ENCODE measurements at places on chromosomes 16 and 17.
A peak's percentile ranks its signal among the peaks of the same experiment; 100 is the strongest.

GRCh38 chr16:66859397-66860068 lies 15.3 kb downstream of the CA7 start:
- no peak for DNase-seq

- peak; percentile 44 for DNase-seq
Measured at GRCh38 chr17:63682441-63682840, 17.5 kb downstream of the LIMD2 start.

DNA sequence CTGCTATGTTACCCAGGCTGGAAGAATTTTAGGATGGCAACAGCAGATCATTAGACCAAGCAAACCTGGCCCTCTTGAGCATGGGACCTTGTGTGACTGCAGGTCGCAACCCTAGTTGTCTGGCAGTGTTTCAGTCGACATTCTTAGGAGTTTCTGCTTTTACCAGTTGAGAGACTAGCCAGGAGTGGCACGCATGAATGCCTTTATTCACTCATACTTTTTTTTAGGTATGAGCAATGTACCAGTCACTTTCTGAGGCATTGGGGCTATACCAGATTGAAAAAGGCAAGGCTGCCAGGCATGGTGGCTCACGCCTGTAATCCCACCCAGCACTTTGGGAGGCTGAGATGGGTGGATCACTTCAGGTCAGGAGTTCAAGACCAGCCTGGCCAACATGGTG lies 28.2 kb upstream of the HAS3 start:
- DNase-seq = no peak

DNA sequence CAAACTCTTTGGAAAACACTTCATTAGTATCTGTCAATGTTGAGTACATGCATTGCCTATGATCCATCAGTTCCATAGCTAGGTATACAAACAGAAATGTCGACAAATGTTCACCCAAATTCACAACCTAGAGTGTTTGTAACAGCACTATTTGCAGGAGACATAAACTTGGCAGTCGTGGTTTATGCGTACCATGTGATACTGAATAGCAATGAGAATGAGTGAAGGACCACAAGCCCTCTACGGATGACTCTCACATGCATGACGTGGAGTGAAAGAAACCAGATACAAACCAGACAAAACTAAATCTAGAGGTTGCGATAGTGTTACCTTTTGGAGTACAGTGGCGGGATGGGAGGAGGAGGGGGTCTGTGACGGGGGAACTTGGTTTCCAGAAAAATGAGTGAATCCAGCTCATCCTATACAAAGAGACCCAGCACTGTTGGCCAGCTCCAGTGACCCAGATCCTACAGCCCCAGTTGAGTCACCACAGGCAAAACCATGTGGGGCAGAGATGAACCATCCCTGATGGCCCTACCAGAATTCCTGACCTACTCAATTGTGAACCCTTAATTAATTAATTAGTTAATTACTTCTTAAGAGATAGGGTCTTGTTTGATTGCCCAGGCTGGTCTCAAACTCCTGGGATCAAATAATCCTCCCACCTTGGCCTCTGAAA lies 15.9 kb upstream of the ULK2 start:
- no peak for DNase-seq

- no peak for DNase-seq
Measured at GRCh38 chr16:49700251-49701064, 155.5 kb downstream of the ZNF423 start.

GRCh38 chr16:31868691-31869167 lies 4.9 kb upstream of the ZNF267 start:
- DNase-seq = peak; percentile 18

GRCh38 chr17:17375841-17376240 lies 72.7 kb downstream of the NT5M start:
- DNase-seq = no peak

- no peak for DNase-seq
Measured at GRCh38 chr17:48555258-48556228, 10.6 kb upstream of the HOXB2 start.

- peak; percentile 40 for DNase-seq
Measured at GRCh38 chr17:4635823-4636375, 5.6 kb downstream of the ALOX15 start.

GRCh38 chr17:1398931-1399678 lies 917 bp downstream of the YWHAE start:
- no peak for DNase-seq

- no peak for DNase-seq
Measured at GRCh38 chr17:17745476-17746455, 64.5 kb downstream of the RAI1 start.

- no peak for DNase-seq
Measured at GRCh38 chr17:15966183-15966878, 21.4 kb downstream of the ADORA2B start.

DNA sequence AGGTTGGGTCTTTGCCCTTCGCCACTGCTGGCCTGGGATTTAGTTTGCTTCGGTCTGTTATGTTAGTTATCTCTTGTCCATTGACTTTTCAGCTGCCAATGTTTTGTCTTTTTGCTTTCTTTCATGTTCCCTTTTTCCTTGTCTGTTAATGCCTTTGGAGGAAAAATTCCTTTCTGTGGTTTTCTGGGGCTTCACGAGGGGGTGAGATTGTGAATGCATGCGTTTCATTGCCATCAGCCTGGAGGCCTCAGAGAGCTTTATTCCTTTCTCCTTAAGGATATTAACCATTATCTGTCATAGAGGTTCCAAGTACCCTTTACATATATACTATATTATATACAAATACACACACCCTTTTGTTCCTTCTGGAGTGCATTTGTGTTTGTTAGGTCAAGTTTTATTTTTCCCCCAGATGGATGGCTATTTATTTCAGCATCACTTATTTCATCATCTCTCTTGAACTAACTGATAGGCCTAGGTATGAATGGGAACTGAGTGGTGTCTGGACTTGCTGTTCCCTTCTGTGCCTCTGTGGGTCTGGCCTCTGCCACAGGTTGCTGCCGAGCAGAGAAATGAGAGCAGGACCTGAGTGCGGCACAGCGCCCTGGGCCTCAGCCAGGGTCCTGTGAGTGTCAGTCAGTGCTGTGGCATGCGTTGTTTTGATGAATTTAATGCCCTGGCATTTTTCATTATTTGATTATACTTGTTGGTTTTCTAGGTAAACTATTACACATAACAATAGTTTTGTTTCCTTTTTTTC lies 193.4 kb downstream of the LGALS9B start:
- DNase-seq = no peak

GRCh38 chr16:80171199-80171598 lies 369.6 kb upstream of the DYNLRB2 start:
- no peak for DNase-seq

DNA sequence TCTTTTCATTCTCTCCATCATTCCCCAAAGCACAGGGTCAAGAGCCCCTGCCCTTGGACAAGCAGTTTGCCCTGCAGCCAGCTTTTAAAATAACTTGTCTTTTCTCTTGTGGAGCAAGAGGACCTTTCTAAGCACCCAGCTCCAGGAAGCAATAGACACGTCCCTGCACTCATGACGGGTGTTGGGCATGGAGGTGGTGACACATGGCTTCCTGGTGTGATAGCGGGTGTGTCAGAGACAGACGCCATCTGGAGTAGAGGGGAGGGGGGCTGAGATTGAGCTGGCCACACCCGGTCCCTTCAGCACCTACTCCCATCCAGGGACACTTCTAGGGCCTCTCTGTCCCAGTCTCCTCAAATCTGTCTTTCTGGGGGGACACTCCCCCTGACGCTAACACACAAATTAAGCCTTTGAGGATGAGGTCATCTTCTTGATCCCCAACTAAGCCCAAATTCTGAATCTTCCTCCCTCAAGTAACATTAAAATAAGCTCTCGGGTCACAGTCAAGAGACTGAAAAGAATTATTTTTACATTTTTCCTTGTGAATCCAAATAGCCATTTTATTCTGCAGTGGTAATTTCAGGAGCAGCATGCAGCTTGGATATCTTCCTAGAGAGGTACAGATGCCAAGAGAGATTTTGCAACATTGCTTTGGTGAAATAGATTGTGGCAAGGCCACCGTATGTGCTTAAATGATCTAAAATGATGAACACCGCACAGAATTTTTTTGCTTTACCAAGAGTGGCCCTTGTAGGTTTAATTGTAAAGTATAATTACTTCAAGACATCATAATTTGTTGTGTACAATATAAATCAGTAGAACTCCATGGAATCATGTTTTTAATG lies 216.6 kb upstream of the IRX3 start:
- DNase-seq = no peak

DNA sequence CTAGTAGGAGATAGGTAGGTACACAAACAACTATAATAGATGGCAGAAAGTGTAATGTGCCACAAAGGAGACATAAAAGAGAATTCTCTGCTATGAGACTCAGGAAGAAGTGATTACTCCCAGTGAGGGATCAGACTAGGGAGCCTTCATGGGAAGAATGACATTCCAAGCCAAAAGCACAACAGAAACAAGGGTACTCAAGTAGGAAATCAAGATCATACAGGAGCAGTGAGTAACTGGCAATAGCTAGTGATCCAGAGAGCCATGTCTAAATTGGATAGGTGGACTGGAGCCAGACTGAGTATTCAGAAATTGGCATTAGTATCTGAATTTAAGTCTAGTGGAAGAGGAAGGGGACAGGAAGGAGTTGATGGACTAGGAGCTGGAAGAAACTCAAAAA lies 10.7 kb downstream of the RFFL start:
- DNase-seq = no peak

DNA sequence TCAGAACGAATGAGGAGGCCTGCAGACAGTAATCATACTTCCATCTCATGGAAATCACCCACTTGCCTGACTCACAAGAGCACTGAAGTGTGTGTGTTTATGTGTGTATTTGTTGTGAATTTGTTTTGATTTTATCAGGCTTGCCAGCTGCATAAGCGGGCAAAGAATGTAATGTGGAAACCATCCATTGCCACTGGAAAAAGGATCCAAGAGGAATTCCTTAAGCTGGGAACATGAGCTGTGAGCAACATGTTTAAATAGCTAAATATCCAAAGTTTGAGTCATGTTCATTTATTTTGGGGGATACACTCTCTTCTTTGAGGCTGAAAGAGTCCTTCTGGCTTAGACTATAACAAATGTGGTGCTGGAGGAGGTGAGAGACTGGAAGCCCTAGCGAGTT lies 198.4 kb upstream of the TBX2 start:
- DNase-seq = no peak

DNA sequence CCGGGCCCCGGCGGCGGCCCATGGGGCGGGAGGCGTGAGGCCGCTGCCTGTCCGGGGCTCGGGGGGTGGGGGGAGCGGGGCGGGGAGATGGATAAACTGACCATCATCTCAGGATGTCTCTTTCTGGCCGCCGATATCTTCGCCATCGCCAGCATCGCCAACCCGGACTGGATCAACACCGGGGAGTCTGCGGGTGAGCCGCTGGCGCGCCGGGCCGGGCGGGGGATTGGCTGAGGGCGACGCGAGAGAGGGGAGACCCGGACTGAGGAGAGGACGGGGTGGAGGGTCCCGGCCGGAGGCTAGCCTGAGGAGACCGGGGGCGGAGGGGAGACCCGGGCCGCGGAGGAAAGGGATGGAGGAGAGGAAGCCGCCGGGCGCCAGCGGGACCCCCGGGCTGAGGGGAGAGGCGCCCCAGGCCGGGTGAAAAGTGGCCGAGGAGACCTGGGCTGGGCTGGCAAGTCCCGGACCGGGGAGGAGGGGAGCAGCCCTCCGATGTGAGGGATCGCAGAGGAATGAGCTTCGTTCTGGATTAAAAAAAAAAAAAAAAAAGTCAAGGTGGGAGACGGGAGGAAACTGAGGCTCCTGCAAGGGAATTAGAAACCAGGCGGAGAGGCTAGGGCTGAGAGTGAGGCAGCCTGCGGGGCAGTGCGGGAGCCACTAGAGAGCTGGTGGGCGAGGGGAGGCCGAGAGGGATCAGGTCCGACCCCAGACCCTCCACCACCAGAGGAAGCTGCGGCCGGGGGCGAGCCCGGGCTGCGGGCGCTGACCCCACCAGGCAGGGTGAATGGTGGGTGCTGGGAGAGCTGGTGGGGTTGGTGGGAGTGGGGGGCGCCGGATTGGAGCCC lies 526 bp downstream of the MOSMO start:
- no peak for DNase-seq

- no peak for DNase-seq
Measured at GRCh38 chr16:354291-354881, 1.9 kb upstream of the AXIN1 start.

GRCh38 chr17:10803830-10804475 lies at the start of gene TMEM238L:
Gene TMEM238L, minus strand, starts transcription at chr17:10804099. Its CDS starts 136 bp downstream, at chr17:10803963.
- no peak for DNase-seq

DNA sequence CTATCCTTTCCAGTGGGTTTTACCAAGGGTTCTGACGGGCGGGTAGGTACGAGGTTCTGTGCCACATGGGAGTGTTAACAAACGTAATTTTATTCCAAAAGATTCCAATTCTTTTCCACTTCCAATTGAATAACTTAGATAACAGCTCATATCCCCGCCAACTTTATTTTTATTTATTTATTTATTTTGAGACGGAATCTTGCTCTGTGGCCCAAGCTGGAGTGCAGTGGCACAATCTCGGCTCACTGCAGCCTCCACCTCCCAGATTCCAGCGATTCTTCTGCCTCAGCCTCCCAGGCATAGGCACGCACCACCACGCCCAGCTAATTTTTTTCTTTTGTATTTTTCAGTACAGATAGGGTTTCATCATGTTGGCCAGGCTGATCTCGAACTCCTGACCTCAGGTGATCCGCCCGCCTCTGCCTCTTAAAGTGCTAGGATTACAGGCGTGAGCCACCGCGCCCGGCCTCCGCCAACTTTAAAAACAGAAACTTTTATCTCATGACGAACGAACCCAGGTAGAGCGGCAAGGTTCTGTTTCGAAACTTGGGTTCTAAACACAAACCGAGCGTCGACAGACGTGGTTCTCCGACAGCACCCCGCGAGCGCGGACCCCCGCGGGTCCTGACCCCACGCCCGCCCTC lies 613 bp downstream of the ECI1 start:
- no peak for DNase-seq

- DNase-seq = no peak
Measured at GRCh38 chr17:82304826-82305726, 12.3 kb downstream of the CD7 start.

GRCh38 chr16:53378138-53378537 lies 56.1 kb upstream of the RBL2 start:
- no peak for DNase-seq

DNA sequence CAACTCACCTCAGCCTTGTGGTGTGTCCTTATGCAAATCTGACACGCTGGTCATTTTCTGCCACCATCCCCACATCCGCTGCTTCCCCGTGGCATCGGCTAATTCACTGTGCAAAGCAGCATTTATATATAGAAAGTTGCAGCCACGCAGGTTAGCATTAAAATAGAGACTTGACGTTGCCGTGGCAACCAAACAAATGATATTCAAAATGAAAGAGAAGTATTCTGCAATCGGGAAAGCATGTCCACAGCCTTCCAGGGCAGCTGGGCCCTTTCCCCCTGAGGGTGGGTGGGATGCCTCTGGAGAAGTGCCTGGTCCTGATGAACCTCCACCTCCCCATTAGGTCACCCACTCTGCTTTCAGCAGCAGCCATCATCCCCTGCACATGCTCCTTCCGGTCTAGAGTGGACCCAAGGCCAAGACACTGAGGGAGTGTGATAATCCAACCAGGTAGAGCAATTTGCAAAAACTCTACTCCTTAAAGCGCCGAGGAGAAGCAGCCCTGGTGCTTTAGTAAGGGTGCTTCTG lies 138.7 kb downstream of the GAS7 start:
- no peak for DNase-seq
